ENCODE measurements at places on chromosomes 7 and 10. TPM values are rescaled to one million over a fixed set of nuclear protein-coding genes. Genes with fewer than 3 reads are reported as not detected.

DNA sequence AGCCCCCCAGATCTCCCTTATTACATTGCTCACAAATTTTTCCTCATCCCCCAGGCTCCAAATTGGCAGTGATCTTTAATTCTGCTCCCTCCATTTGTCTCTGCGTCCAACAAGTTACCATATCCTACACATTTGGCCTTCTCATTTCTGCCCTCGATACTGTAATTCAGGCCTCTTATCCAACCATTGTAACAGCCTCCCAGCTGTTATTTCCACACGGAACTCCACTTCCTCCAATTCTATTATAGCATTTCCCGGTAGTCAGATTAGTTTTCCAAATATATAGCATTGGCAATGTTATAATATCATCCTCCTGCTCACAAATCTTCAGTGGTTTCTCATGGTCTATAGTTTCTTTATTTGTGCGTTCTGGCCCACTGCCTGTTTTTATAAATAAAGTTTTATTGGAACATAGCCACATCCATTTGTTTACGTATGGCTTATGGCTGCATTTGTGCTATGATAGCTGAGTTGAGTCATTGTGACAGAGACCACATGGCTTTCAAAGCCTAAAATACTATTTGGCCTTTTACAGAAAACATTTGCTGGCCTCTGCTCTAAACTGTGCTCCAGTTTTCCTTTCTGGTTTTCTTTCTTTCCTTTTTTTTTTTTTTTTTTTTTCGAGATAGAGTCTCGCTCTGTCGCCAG, 126.5 kb upstream of the ZNF438 start:
- peak overlapping the region; percentile 69 for H3K27ac ChIP-seq
- H3K27me3 ChIP-seq, result no peaks in the 10 kb centered on the region
- H3K4me1 ChIP-seq, result no peaks in the 10 kb centered on the region
- no peaks in the 10 kb centered on the region for H3K36me3 ChIP-seq

ATOH7 gene
- total RNA-seq, result 0.42 TPM

DNA sequence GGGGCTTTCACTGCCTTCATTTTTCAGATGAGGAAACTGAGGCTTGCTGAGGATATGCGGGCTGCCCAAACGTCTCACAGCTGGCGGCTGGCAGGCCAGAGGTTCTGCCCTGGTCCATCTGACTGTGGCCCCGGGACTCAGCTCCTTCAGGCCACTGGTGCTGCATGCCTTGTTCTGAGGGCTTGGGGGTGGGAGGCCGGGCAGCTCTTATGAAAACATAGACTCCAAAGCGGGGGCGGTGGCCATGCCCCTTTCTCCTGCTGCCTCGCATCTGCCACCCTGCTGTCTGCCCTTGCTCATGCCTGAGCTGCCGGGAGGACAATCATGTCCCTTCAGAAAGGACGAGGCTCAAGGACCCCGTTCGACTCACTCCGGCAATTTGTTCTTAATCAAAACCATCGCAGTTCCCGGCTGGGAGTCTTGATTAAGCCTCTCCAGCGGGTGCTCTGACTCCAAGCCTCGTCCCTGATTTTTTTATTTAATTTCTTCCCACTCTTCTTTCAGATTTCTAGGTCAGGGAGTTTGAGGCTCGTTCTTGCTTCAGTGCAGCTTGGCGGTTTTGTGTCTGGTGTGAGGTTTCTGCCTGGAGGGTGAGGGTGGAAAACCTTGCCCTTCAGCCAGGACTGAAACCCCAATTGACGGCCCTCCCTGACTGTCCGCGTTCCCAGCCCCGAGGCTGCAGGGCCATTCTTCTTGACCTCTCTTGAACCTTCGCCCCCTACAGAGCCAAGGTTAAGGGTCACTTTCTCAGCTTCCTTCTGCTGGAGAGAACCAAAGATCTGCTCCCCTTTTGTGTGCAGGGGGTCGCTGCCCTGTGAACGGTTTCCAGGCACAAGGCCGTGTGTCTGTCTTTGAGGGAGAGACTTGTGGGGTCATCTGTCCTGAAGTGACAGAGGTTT, 120.8 kb downstream of the DNAJB6 start:
- H3K27me3 ChIP-seq, result no peaks in the 10 kb centered on the region
- no peak for DNase-seq
- no peak overlapping the region for H3K4me3 ChIP-seq
- no peak overlapping the region for H3K27ac ChIP-seq
- no peaks in the 10 kb centered on the region for H3K36me3 ChIP-seq

OPTN gene
- total RNA-seq, result 76.3 TPM

SPDYE9 gene
- not detected for total RNA-seq
